ENCODE measurements at places on chromosomes 4 and X. TPM values are rescaled to one million over a fixed set of nuclear protein-coding genes. Genes with fewer than 3 reads are reported as not detected.
A peak's percentile ranks its signal among the peaks of the same experiment; 100 is the strongest.

GRCh38 chrX:64642482-64642881 is 247.2 kb upstream of the MTMR8 start:
- DNase-seq, result peak; percentile 23

DNA sequence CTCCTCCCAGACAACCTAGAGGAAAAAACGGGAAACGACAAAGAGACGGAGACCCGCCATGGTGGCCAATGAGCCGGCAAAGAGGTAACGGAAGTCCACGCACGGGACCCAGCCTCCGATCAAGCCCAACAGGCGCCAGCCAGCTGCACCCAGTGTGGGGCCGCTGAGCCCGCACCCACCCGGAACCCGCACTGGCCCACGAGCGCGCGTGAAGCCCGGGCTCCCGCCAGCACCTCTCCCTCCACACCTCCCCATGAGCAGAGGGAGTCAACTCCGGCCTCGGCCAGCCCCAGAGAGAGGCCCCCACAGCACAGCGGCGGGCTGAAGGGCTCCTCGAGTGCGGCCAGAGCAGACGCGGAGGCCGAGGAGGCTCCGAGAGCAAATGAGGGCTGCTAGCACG is 14.6 kb upstream of the FMR1 start:
- DNase-seq, result no peak

DNA sequence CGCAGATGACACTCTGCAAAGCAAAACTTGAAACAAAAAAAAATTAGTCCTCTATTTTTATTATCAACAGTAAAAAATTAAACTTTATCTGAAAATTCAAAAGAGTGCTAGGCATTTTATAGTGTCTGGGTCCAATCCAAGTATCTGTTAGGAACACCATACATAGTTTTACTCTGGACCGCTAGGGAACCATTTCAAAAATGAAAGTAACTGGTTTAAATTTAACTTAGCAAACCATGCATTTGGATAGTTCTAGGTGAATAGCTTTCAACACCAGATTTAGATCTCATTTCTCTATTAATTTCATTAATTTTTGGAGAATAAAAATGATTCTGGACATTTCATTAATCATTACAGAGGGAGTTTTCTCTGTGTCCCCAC is 1.2 kb downstream of the KLKB1 start:
- no peak for DNase-seq

GRCh38 chrX:118347736-118348135 is 1.8 kb downstream of the WDR44 start:
- no peak for DNase-seq

- no peak for DNase-seq
Observed at GRCh38 chr4:115323106-115323707, 209.8 kb upstream of the NDST4 start.

DNA sequence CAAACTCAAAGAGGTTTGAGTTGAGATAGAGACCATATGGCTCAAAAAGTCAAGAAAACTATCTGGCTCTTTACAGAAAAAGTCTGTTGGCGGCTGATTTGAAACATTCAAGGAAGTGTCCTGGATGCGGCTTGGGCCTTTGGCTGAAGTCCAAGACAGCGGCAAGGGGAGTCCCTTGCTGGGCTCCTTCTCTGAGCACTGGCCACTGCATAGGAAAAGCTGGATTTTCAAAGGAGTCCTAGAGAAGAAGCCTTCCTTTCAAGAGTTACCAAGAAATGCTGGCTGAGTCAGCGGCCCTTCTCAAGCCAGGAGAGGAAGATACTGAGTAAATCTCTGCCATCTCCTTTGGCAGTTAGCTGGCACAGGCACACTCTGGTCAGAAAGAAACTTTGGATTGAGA is 12.1 kb downstream of the APLN start:
- DNase-seq, result no peak

- no peak for DNase-seq
Observed at GRCh38 chr4:2497931-2498330, 29.0 kb downstream of the RNF4 start.

DNA sequence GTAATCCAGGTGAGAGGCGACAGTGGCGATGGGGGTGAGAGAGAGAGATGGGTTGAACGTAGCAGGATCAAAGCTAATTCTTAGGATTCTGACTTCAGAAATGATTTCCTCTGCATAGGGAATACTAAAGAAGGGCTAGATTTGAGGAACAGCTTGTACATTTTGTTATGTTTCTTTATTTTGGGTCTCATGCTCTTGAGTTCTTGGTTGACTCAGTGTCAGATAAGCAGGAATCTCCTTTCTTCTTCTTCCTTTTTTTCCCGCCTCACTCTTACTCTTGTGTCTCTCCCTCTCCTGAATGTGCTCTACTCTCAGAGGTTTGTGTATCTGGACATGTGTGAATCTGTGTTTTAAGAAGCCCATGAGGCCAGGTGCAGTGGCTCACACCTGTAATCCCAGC is 36.4 kb downstream of the FAM193A start:
- DNase-seq, result no peak

GRCh38 chrX:108250654-108251579 is 159.3 kb downstream of the ATG4A start:
- DNase-seq, result no peak

DNA sequence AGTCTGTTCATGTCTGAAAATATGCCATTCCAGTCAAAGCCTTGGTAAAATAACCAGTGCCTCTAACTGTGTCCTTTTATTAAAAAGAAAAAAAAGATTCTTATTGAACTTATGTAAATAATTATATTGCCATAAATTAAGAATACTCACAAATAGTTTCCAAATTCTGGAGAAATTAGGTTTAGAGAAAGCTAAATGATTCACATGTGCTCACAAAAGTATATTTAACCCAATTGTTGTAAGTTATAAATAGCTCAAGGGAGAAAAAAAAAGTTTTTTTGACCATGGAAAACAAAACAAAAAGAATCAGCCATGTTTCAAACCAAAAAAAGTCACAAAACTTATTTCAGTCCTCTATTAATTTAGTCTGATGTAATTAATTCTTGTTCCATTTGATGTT is 25.3 kb upstream of the HERC6 start:
- no peak for DNase-seq

- no peak for DNase-seq
Observed at GRCh38 chr4:68416591-68416990, 30.7 kb upstream of the TMPRSS11E start.

DNA sequence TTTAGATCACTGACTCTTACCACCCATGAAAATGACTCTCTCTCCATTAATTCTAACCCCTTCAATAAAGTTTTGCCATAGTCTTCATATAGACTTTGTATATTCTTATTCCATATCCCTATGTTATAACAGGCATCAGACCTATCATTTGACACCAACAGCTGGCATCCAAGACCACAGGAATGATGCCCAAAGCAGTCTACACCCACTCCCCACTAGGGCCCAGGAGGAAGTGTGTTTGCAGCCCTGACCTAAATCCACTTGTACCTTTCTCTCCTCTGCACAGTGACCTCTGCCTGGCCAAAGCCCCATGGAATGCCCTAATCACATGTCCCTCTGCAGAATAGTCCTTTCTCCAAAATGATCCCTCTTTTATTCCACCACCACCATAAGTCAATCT is 219.2 kb downstream of the CBR4 start:
- no peak for DNase-seq

- peak; percentile 54 for DNase-seq
Observed at GRCh38 chr4:121307445-121308327, 73.1 kb downstream of the QRFPR start.

DNA sequence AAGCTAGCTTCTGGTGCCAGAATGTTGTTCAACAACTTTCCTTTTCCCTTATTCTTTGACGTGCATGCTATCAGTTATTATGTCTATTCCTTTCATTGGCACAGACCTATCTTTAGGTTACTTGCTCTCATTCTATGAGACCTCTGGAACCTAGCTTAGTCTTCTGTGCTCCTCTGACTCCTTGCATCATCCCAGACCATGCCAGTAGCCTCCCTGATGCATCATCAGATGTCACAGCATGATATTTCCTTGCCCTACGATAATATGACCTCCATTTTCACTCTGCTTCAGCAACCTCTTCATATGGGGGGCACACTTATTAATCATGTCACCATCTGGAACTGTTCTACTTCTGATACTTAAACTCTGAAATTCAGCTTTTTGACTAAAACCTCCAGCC is 37.2 kb downstream of the CLCN5 start:
- no peak for DNase-seq

DNA sequence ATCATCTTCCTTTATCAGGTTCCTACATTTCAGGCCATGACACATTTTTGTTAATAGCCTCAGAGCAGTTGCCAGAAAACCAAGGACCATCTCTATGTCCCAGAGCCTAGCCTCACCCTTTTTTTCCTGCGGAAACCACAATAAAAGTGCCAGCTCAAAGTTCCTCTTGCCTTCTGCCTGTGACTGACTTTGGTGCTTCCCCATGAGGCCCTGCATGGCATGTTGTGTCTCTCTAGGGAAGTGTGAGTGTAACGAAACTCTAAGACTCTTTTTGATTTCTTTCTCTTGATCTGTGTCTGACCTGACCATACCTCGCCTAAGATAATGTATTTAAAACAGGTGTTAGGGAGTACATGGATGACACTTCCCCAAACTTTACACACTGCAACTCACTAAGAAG is 642.3 kb upstream of the BOD1L1 start:
- DNase-seq, result no peak

DNA sequence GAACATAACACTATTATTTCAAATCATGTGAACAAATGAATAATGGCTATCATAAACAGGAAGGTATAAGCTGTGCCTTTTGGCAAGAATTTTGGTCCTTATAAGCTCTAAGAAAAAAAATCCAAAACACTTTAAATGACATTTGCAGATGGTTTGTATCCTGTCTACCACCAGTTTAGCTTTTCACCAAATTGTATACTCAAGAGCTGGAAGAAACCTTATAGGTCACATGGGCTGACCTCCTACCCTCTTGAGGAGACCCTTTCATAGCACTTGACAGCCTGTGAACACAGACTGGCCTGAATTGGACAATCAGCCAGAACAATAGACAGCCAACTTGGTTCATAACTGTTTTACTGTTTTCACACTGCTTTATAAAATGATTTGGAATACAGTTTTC is 24.3 kb downstream of the USP26 start:
- no peak for DNase-seq

DNA sequence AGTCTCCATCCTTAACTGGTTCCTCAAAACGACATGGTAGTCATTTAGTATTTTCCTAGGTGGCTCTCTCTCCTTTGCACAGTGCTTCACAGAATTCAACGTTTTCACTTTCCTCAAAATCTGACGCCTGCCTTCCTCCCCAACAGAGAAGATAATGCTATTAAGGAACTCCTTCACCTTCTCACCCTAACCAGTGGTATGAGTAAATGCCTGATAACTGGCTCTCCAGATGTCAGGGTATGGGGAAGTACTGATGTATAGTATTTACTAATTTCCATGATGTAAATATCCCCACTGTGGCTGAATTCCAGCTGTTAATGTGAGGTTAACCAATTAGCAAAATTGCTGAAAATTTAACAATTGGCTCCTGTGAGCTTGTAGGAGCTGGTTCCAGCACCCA is 28.8 kb upstream of the NSUN7 start:
- DNase-seq, result no peak

DNA sequence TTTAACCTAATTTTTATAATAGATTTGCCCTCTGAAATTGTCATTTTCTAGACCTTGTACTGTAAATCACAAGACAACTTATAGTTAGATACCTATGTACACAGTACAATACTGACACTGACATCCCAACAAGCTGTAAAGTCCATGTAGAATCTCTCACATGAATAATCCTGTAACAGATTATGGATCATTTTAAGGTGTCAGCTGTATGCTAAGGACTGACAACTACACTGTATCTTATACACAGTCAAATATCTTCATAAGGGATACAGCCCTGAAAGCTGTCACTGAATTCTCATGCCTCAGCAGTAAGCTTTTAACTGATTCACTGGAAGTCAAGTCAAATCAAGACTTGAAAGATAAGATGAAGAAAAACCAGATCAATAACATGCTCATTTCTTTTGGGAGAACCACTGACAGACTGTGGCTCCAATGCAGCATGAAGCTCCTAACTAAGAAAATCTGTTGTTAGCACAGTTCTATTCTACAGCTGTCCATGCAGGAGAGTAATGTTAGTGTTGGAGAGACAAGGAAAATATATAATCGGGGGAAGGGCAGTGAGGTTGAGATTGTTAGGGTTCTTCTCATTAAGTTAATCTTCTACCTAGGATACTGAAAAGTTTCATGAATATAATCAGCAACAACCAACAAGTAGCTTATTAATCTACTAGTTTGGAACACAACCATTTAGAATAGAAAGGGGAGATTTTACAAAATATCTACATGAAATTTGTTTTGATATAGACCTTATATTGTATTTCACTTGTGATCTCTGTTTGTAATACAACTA is 612.0 kb downstream of the PCDH18 start:
- no peak for DNase-seq

DNA sequence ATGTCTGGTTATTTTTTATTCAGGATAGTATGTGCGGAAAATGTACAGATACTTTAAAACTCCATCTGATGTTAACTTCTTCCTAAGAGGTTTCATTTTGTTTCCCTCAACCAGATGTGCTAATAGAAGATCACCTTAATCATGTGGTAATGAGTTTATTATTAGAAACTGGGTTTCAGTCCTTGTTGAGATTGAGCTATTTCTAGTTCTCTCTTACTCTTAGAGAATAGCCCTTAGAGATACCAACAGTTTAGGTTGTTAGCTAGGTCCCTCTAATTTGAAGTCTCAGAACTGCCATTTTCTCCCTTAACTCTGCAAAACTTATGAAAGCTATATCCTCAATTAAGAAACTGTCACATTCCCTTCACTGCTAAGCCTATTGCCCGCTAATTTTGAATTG is 13.0 kb downstream of the FAM47A start:
- no peak for DNase-seq

Gene PPEF2
- total RNA-seq, result not detected

Gene PNMA6E
- total RNA-seq, result not detected

Gene CENPVL2
- total RNA-seq, result not detected

Gene CACNA1F
- not detected for total RNA-seq

Gene DCX
- total RNA-seq, result not detected

Gene ETNPPL
- not detected for total RNA-seq

Gene TEX28
- not detected for total RNA-seq

Gene PLAC8
- total RNA-seq, result 10.8 TPM

Gene TSPAN7
- not detected for total RNA-seq

Gene TBC1D9
- 8.4 TPM for total RNA-seq

Gene CYSLTR1
- total RNA-seq, result not detected

Gene FGF16
- not detected for total RNA-seq

Data from HT-29 (cell line).